ENCODE measurements at places on chromosomes 11 and 22. TPM values are rescaled to one million over a fixed set of nuclear protein-coding genes. Genes with fewer than 3 reads are reported as not detected.

The C22orf31 gene
- total RNA-seq = not detected

The ADAMTS15 gene
- 1.00 TPM for total RNA-seq

The OR8D4 gene
- total RNA-seq = not detected

The CASP5 gene
- not detected for total RNA-seq

The IRAG1 gene
- total RNA-seq = 22.6 TPM

The THAP12 gene
- 58.5 TPM for total RNA-seq

The CABP4 gene
- total RNA-seq = not detected

The TBRG1 gene
- 32.4 TPM for total RNA-seq

The ASRGL1 gene
- 1.00 TPM for total RNA-seq

The ALDH3B2 gene
- not detected for total RNA-seq

The RPL3 gene
- total RNA-seq = 2,760 TPM

The SGSM1 gene
- under 0.01 TPM for total RNA-seq

The EHF gene
- not detected for total RNA-seq

The NOX4 gene
- 6.7 TPM for total RNA-seq

The XBP1 gene
- 354 TPM for total RNA-seq

The EXPH5 gene
- 1.1 TPM for total RNA-seq

The POU2AF1 gene
- total RNA-seq = not detected

The VSIG10L2 gene
- total RNA-seq = 0.22 TPM

The PRSS23 gene
- total RNA-seq = 254 TPM

The FGF19 gene
- total RNA-seq = not detected

The CCDC73 gene
- total RNA-seq = not detected

The OR4X1 gene
- total RNA-seq = not detected

The NCF4 gene
- total RNA-seq = not detected

The SLC16A8 gene
- not detected for total RNA-seq

The TNNI2 gene
- total RNA-seq = not detected

The OR8A1 gene
- not detected for total RNA-seq

The TCN1 gene
- not detected for total RNA-seq

The INS gene
- not detected for total RNA-seq

The MAPK11 gene
- total RNA-seq = 7.4 TPM

The WNT11 gene
- not detected for total RNA-seq

The MUC2 gene
- total RNA-seq = not detected

The DLG2 gene
- total RNA-seq = 1.1 TPM

The MS4A12 gene
- not detected for total RNA-seq
